Aorta (tissue), 5 donors: ENCODE measurements at places on chromosomes 1 and 21. TPM values are rescaled to one million over a fixed set of nuclear protein-coding genes. Genes with fewer than 3 reads are reported as not detected.
A peak's percentile ranks its signal among the peaks of the same experiment; 100 is the strongest.

Gene MYCL
- polyA plus RNA-seq = 0.50 TPM

GRCh38 chr1:84269306-84269705 lies 32.2 kb upstream of the SAMD13 start:
- DNase-seq = no peak
- no peak overlapping the region for H3K27ac ChIP-seq
- H3K27me3 ChIP-seq = no peaks in the 10 kb centered on the region
- no peaks in the 10 kb centered on the region for H3K4me1 ChIP-seq

GRCh38 chr1:23168079-23168444 lies 594 bp downstream of the LUZP1 start:
- no peaks in the 10 kb centered on the region for H3K27me3 ChIP-seq
- no peaks in the 10 kb centered on the region for H3K4me1 ChIP-seq
- DNase-seq = peak; percentile 54
- peak overlapping the region; percentile 80 for H3K27ac ChIP-seq

- no peaks in the 10 kb centered on the region for H3K27me3 ChIP-seq
- H3K4me3 ChIP-seq = no peak overlapping the region
- no peak for DNase-seq
- no peaks in the 10 kb centered on the region for H3K4me1 ChIP-seq
- no peak overlapping the region for H3K27ac ChIP-seq
Observed at GRCh38 chr21:38897532-38898421, 92.0 kb downstream of the ETS2 start.

DNA sequence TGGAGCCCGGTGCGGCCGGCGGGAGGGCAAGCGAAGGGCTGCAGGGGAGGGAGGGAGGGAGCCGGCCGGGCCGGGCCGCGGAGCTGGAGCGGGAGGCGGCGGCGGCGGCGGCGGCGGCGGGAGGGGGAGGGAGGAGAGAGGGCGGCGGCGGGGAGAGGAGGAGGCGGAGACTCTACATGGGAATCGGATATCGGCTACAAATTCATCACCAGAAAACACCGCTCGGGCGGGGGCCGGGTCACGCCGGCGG lies at the start of gene AKT3:
Gene AKT3, minus strand, starts transcription at position 42 of the 250 bp plus-strand sequence. CDS start 7,073 bp downstream, outside the sequence.
- H3K36me3 ChIP-seq = no peaks in the 10 kb centered on the region
- DNase-seq = peak; percentile 93
- no peaks in the 10 kb centered on the region for H3K4me1 ChIP-seq

Gene TFF1
- 32.4 TPM for polyA plus RNA-seq

Gene TMEM269
- not detected for polyA plus RNA-seq

GRCh38 chr1:243601720-243602119 lies 248.3 kb downstream of the AKT3 start:
- H3K4me3 ChIP-seq = no peak overlapping the region
- DNase-seq = no peak
- H3K4me1 ChIP-seq = peaks cover 6% of the 10 kb centered on the region
- H3K36me3 ChIP-seq = no peaks in the 10 kb centered on the region
- H3K27ac ChIP-seq = no peak overlapping the region

GRCh38 chr1:204589409-204590038 lies 73.3 kb downstream of the MDM4 start:
- H3K27ac ChIP-seq = no peak overlapping the region
- no peaks in the 10 kb centered on the region for H3K4me1 ChIP-seq
- DNase-seq = no peak
- H3K36me3 ChIP-seq = no peaks in the 10 kb centered on the region
- H3K27me3 ChIP-seq = no peaks in the 10 kb centered on the region

GRCh38 chr1:1969953-1970716 lies 33.5 kb downstream of the CFAP74 start:
- H3K27me3 ChIP-seq = no peaks in the 10 kb centered on the region
- no peak overlapping the region for H3K4me3 ChIP-seq
- H3K27ac ChIP-seq = no peak overlapping the region
- no peaks in the 10 kb centered on the region for H3K4me1 ChIP-seq

Gene FAM72C
- 0.51 TPM for polyA plus RNA-seq

- peak; percentile 92 for DNase-seq
- no peak overlapping the region for H3K4me3 ChIP-seq
- H3K27me3 ChIP-seq = no peaks in the 10 kb centered on the region
Observed at GRCh38 chr1:152048416-152049009, 11.7 kb upstream of the S100A11 start.

Gene ZC3H11A
- polyA plus RNA-seq = 66.9 TPM

DNA sequence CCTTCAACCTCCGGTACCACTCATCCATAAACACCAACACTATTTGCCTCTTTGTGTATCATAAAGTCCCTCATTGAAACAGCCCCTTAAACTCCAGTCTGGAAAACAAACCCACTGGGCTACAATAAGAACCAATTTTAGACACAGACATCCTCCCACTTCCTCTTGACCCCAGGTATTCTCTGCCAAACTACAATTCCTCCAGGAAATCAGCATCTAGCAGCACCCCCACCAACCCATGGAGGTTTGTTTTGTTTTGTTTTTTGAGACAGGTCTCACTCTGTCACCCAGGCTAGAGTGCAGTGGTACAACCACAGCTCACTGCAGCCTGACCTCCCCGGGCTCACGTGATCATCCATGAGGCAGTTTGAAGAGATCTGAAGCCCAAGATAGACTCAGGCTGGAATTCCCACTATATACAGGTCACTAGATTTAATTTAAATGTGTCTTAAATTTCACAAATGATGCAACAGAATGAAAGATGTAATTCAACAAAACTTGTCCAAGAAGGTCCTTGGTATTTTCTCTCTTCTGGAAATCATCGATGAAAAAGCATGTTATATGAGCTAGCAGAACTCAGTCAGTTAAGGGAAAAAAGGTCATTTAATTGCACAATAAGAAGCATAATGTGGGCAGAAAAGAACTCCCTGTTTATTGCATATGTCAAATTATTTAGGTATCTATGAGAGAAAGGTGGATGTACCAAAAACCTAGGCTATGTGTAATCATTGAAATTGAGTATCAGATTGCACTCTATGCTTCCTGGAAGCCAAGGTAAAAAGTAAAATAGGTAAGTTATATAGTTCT lies 30.3 kb downstream of the TCP10L start:
- no peaks in the 10 kb centered on the region for H3K4me1 ChIP-seq
- H3K27me3 ChIP-seq = no peaks in the 10 kb centered on the region
- H3K27ac ChIP-seq = no peak overlapping the region
- no peaks in the 10 kb centered on the region for H3K36me3 ChIP-seq
- no peak for DNase-seq

DNA sequence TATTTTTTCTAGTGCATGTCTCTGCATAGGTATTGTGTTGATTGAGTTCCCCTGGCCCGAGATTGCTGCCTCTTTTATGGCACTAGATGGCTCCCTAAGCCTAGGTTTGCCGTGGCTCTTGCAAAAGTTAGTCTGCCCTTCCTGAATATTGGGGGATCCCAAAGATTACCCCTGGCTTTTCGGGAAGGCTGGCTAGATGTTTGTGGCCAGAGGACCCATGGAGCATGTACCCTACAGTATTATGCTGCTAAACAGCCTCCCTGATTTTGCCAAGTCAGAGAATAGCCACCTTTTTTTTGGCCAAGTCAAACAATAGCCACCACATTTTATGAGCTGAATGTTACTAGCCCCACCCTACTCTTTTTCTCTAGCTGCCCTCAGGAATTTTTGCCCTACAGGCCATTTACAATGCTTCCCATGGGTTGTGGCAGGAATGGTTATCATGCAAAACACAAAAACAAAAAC lies 343.2 kb downstream of the OLFM3 start:
- no peak overlapping the region for H3K4me3 ChIP-seq
- H3K27me3 ChIP-seq = no peaks in the 10 kb centered on the region
- H3K36me3 ChIP-seq = no peaks in the 10 kb centered on the region
- H3K4me1 ChIP-seq = no peaks in the 10 kb centered on the region
- no peak overlapping the region for H3K27ac ChIP-seq
- DNase-seq = no peak

DNA sequence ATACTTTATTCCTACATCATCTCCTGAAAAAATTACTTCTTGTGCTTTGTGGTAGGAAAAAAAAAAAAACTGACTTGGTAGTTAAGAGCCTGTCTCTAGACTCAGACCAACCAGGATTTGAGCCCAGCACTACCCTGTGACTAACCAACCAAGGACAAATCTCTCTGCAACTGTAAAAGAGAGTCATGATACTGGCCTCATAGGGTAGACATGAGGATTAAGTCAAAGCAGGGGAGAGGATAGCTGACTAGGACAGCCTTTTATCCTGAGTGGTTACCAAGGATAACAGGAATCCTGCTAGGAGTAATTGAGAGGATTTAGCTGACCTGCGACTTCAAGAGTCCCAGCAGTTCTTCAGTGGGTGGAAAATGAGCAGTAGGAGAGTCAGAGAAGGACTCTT lies 112.8 kb downstream of the C1orf21 start:
- no peaks in the 10 kb centered on the region for H3K36me3 ChIP-seq
- no peaks in the 10 kb centered on the region for H3K27me3 ChIP-seq
- DNase-seq = no peak
- H3K27ac ChIP-seq = no peak overlapping the region
- no peaks in the 10 kb centered on the region for H3K4me1 ChIP-seq
- H3K4me3 ChIP-seq = no peak overlapping the region

- no peaks in the 10 kb centered on the region for H3K27me3 ChIP-seq
- H3K4me1 ChIP-seq = no peaks in the 10 kb centered on the region
- DNase-seq = no peak
- H3K4me3 ChIP-seq = no peak overlapping the region
Observed at GRCh38 chr1:10791105-10791951, 5.1 kb downstream of the CASZ1 start.

Gene MCOLN3
- polyA plus RNA-seq = 3.7 TPM

DNA sequence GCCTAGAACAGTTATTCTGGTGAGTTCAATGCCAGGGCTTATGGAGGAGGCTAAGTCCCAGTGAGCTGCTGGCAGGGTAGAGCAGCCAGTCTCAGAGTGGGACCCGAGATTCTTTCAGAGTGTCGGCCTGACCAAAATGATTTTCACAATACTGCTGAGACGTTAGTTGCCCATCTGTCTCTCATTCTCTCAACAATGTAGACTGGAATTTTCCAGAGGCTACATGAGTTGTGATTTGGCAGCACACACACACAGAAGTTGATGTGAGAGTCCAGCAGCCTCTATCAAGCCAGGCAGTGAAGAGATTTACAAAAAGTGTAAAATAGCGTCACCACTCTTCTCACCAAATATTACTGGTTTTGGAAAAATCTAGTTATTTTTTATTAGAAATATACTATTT lies 21.7 kb downstream of the CACNA1S start:
- no peak for DNase-seq
- no peaks in the 10 kb centered on the region for H3K4me1 ChIP-seq
- H3K27me3 ChIP-seq = no peaks in the 10 kb centered on the region
- H3K27ac ChIP-seq = no peak overlapping the region
- no peaks in the 10 kb centered on the region for H3K36me3 ChIP-seq
- H3K4me3 ChIP-seq = no peak overlapping the region

DNA sequence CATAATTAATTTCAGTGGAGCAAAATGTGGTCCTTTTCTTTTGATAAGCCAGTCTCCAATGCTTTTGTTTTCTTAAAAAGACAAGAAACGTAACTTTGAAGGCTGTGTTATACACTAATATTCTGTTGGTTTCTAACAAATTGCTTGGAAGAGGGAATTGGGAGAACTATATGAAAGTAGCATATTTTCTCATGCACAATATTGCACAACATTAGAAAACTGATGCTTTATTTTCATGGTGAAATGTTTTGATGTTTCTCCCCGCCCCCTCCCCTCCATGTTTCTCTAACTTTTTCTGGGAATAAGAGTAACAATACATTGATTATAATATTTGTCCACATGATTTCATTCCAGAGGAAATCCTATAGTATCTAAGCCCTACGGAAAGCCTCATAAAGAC lies 115.4 kb downstream of the OLFML2B start:
- no peak overlapping the region for H3K27ac ChIP-seq
- H3K4me3 ChIP-seq = no peak overlapping the region
- no peaks in the 10 kb centered on the region for H3K36me3 ChIP-seq
- no peaks in the 10 kb centered on the region for H3K4me1 ChIP-seq

DNA sequence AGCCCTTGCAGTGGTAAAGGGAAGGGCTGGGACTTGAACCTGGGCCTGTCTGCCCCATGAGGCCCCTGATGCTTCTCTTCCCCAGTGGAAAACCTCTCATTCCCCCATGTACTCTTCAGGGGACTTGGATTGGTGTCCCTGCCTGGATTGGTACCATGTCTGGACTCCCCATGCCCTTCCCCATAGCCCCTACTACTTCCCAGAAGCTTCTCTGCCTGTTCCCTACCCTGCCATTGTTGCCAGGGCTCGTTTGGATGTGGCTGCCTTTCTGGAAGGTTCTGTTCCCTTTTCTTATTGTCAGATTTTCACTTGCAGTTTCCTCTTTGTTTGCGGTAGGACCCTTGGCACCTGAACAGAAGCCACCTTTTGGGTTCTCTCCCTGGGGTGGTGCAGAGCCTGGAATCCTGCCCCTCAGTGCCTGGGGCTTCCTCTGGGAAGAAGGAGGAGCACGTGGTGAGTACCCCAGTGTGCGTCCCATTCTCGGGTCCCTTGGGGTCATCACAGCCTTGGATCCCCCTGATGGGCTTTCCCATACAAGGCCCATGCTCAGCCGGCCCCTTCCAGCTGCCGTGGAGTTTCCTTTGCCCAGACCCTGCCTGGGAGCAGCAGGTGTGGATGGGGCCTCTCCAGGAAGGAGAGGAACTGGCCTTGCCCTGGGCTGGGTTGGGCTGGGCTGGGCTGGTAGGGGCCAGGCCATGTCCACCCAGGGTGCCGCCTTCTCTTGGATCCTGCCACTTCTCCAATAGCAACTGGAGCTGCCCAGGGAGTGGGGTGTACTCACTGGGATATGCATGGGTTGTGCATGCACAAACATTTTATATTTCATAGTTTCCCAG lies 281.1 kb downstream of the PTPRU start:
- no peaks in the 10 kb centered on the region for H3K36me3 ChIP-seq
- DNase-seq = no peak
- H3K4me3 ChIP-seq = no peak overlapping the region
- H3K27me3 ChIP-seq = no peaks in the 10 kb centered on the region

GRCh38 chr1:167881786-167882185 lies 32.1 kb downstream of the ADCY10 start:
- no peaks in the 10 kb centered on the region for H3K27me3 ChIP-seq
- DNase-seq = no peak
- H3K27ac ChIP-seq = no peak overlapping the region
- no peak overlapping the region for H3K4me3 ChIP-seq
- no peaks in the 10 kb centered on the region for H3K36me3 ChIP-seq

DNA sequence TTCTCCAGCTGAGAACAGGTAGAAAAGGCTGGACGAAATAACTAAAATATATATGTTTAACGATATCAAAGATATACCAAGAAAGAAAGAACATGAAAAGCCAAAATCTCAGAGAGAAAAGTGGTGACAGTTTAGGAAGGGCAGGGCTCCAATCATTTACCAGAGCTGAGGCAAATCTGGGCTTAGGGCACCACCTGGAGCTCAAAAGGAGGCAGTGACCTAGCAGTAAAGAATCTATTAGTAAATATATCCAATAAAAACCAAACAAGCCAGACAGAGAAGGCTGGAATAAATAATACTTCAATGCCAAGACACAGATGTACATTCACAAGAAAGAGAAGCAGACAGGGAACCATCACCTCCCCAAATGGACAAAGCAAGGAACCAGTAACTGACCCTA lies 43.5 kb downstream of the CHIA start:
- peaks cover 2% of the 10 kb centered on the region for H3K27me3 ChIP-seq
- no peaks in the 10 kb centered on the region for H3K4me1 ChIP-seq
- no peaks in the 10 kb centered on the region for H3K36me3 ChIP-seq
- H3K4me3 ChIP-seq = no peak overlapping the region
- H3K27ac ChIP-seq = no peak overlapping the region
- DNase-seq = no peak

GRCh38 chr1:226654668-226655055 lies 84.4 kb downstream of the ITPKB start:
- H3K27ac ChIP-seq = no peak overlapping the region
- H3K36me3 ChIP-seq = no peaks in the 10 kb centered on the region
- H3K27me3 ChIP-seq = no peaks in the 10 kb centered on the region

GRCh38 chr1:10905841-10906655 lies 106.4 kb upstream of the TARDBP start:
- H3K36me3 ChIP-seq = no peaks in the 10 kb centered on the region
- H3K27ac ChIP-seq = no peak overlapping the region
- no peak overlapping the region for H3K4me3 ChIP-seq

Gene GBP7
- polyA plus RNA-seq = not detected
